ENCODE measurements at places on chromosomes 7 and 10.

DNA sequence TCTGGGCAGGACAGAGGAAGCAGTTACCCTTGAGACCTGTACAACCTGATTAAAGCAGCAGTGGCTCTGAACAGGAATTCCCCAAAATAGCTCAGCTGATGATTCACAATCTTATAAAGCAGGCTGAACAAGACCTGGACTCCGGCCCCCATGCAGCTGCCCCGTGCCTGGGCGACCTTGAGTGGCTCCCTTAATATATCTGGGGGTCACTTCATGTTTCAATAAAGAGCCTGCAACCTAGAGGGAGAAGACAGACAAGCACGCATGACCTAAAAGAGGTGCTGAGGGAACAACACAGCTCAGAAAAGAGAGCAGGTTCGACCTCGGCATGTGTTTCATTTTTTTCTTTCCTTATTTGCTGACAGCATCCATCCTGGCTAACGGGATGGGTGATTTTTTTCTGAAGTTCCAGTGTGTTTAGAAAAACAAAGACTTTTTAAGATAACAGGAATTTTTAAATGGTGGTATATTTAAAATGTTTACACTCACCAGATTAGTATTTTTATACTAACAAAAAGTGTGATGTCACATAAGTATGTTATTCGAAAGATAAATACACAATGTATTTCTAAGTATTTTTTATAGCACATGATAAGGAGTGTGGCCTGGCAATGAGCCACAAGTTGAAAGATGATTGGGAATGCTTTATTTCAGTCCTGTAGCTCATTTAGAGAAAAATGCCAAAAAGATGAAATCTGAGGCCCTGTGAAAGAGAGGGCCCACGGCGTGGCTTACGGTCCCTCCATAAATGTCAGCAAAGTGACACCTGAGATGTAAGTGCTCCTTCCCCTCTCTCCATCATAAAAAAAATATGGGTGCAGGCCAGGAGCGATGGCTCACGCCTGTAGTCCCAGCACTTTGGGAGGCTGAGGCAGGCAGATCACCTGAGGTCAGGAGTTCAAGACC is 161.3 kb downstream of the SLIT1 start:
- no peak for DNase-seq

DNA sequence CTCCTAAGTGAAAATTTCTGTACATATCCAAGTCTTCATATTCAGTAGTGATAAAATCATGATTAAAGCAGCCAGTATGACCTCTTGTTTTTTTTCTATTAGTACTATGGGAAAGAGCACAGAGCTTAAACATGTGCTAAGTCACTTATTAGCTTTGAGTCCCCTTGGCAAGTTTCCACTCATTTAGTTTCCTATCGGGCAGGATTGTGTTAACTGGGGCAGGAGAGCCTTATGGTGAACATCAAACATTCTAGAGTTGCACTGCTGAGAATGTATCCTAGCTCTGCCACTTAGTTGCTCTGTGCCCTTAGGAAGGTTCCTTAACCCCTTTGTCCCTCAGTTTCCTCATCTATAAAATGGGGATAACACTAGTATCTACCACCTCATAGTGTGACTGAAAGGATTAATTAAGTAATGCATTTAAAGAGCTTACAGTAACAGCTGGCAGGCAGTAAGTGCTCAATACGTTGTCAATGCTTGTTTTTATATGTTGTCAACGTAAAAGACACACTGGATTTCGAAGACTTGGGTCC is 117.6 kb downstream of the DOCK4 start:
- DNase-seq = no peak

- DNase-seq = no peak
Measured at GRCh38 chr7:27953361-27953760, 213.4 kb downstream of the TAX1BP1 start.

- DNase-seq = no peak
Measured at GRCh38 chr7:94980418-94981142, 73.2 kb downstream of the PPP1R9A start.
